Gastrocnemius medialis (tissue), 4 donors: ENCODE measurements at places on chromosomes 16 and 17.

GRCh38 chr17:44688675-44689476 lies 700 bp downstream of the CCDC43 start:
- no peak for DNase-seq

- no peak for DNase-seq
These were observed 7.0 kb downstream of the SAMD14 start for GRCh38 chr17:50122945-50123344.

- DNase-seq, result no peak
These were observed 62.9 kb downstream of the MRC2 start for GRCh38 chr17:62690168-62690897.

- peak; percentile 46 for DNase-seq
These were observed 3.5 kb upstream of the TSPOAP1 start for GRCh38 chr17:58331815-58332777.

- DNase-seq, result no peak
These were observed 2.1 kb downstream of the HES7 start for GRCh38 chr17:8121681-8122421.
